ENCODE measurements at places on chromosomes 5 and 9.

DNA sequence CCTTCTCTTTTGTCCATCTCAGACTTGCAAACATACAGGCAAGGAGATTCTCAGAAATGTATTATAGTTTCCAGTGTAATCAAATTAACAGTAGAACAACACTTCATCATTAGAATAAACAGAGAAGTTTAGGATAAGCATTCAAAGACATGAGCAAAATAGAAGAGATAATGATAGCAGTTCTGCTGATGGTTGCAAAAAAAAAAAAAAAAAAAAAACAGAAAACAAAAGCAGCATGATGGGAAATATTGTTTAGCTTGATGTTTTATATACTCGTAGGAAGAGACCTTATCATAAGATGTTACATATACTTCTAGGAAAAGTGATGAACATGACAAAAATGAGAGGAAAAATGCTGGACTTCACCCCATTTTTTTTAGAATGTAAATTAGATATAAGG is 1356.2 kb downstream of the MAT2B start:
- DNase-seq = no peak
- H3K27ac ChIP-seq = no peak overlapping the region
- H3K36me3 ChIP-seq = no peaks in the 10 kb centered on the region

GRCh38 chr9:90869361-90869760 is 67.7 kb downstream of the SYK start:
- H3K27me3 ChIP-seq = no peaks in the 10 kb centered on the region
- no peak for DNase-seq
- H3K27ac ChIP-seq = no peak overlapping the region
- no peaks in the 10 kb centered on the region for H3K4me1 ChIP-seq
- H3K4me3 ChIP-seq = no peak overlapping the region

DNA sequence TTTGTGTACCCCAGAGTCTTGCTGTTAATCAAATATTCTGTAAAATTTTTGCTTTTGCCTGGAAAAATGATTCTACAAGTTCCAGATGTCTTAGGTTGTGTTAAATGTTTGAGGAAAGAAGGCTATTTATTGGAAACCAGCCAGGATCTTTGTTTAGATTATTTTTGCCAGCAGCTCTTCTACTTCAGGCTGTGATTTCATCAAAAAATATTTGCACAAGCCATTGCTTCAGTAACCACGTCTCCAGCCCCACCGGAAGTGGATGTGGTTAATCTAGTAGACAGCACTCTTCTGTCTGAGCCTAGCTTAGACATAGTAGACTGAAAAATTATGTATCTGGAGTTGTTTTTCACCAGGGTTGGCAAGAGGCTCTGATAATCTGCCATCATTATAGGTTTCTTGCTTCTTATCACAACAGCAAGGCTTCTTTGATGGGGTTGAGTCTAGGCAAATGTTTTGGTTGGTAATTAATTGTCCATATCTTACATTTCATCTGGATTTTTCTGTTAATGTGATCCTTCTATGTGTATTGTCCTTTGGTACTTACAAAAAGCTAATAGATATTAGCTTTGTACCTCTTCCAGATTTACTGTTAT is 17.1 kb downstream of the KCTD16 start:
- DNase-seq = peak; percentile 89
- peaks cover 44% of the 10 kb centered on the region for H3K4me1 ChIP-seq
- no peaks in the 10 kb centered on the region for H3K36me3 ChIP-seq
- no peak overlapping the region for H3K4me3 ChIP-seq
- no peak overlapping the region for H3K27ac ChIP-seq
- no peaks in the 10 kb centered on the region for H3K27me3 ChIP-seq

DNA sequence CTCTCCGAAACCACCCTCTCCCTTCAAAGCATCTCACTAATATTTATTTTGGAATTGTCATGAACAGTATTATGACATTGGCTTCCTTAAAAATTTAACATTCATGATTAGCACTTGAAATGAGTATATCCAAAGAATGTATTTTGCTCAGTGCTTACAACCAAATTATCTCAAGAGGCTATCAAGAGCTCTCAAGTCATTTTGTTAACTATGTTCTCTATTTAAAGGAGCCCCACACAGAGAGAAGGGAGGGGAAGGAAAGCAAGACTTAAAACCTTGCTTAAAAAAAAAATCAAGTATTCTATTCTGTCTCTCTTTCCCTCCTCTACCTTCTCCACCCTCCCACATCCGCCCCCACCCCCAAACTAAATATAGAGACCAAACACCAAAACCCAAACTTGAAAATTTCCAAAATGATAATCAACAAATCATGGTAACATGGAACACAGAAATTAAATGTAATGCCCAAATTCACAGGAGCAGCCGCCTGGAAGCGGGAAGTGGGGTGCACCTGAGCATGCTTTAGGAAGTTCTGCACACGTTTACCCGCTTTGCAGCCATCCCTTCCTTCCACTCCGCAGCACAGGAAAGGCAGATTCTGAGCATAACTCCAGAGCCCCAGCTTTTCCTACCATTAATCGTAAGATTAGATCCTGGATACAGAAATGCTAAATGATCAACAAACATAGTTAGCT is 66.9 kb downstream of the EBF1 start:
- no peak overlapping the region for H3K4me3 ChIP-seq
- no peaks in the 10 kb centered on the region for H3K27me3 ChIP-seq
- no peaks in the 10 kb centered on the region for H3K36me3 ChIP-seq
- H3K4me1 ChIP-seq = no peaks in the 10 kb centered on the region
- no peak for DNase-seq

DNA sequence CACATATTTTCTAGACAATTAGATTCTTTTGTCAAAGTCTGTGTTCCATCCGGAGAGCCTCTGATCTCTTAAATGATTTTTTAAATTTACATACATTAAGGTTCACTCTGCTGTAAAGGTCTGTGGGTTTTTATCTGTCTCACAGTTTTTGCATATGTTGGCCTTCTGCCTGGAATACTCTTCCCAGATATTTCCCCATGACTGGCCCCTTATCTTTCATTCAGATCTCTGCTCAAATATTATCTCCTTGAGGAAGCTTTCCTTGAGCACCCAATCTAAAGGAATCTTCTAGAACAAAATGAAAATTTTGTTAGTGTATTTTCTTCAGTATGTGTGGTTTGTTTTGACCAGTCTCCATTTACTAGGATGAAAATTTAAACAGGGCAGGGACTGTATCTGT is 26.3 kb downstream of the FAF2 start:
- no peak for DNase-seq
- no peak overlapping the region for H3K4me3 ChIP-seq
- H3K27me3 ChIP-seq = no peaks in the 10 kb centered on the region
- peaks cover 15% of the 10 kb centered on the region for H3K36me3 ChIP-seq

GRCh38 chr9:115665519-115665918 is 488.1 kb upstream of the PAPPA start:
- H3K27ac ChIP-seq = no peak overlapping the region
- no peaks in the 10 kb centered on the region for H3K36me3 ChIP-seq
- no peak overlapping the region for H3K4me3 ChIP-seq
- no peaks in the 10 kb centered on the region for H3K27me3 ChIP-seq

DNA sequence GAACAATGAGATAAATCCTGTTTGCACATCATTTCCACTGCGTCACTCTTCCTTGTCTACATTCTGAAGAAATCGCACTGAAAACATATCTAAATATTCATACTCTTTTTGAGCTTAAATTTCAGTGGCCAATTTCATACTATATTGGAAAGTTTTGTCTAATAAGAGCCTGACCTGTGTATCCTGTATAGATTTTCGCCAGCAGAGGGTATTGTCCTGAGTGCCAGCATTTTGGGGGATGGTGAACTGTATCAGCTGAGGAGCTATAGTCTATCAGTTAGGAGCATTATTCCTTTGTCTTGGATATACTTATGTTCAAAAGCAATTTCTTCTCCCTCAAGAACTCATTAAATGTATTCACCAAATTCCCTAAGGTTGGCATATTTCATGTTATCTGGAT is 102.3 kb downstream of the SEMA6A start:
- H3K27ac ChIP-seq = no peak overlapping the region
- DNase-seq = no peak
- no peaks in the 10 kb centered on the region for H3K36me3 ChIP-seq
- H3K4me3 ChIP-seq = no peak overlapping the region
- no peaks in the 10 kb centered on the region for H3K27me3 ChIP-seq
- no peaks in the 10 kb centered on the region for H3K4me1 ChIP-seq

GRCh38 chr9:126407114-126407870 is 80.7 kb downstream of the MVB12B start:
- no peak for DNase-seq
- H3K27ac ChIP-seq = no peak overlapping the region
- no peaks in the 10 kb centered on the region for H3K27me3 ChIP-seq
- no peaks in the 10 kb centered on the region for H3K36me3 ChIP-seq
- H3K4me1 ChIP-seq = peaks cover 12% of the 10 kb centered on the region

- no peaks in the 10 kb centered on the region for H3K4me1 ChIP-seq
- H3K4me3 ChIP-seq = no peak overlapping the region
- H3K27ac ChIP-seq = no peak overlapping the region
- DNase-seq = no peak
These were observed 1619.6 kb upstream of the WWC1 start for GRCh38 chr5:166671811-166672210.

DNA sequence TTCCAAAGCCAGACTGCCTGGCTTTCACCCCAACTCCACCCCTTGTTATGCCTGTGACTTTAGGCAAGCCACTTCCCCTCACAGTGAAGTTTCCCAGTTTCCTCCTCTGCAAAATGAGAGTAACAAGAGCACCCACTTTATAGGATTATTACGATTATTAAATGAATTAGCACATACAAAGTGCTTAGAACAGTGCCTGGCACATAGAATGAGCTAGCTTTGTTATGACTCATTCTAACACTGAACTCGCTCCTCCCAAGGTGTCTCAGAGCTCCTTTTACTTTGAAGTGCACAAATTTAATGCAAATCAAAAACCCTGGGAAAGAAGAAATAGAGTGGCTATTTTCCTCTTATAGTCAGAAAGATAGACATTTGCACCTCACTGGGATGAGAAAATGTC is 34.3 kb downstream of the DNAH5 start:
- no peak overlapping the region for H3K27ac ChIP-seq
- DNase-seq = no peak
- no peaks in the 10 kb centered on the region for H3K36me3 ChIP-seq
- no peak overlapping the region for H3K4me3 ChIP-seq
- no peaks in the 10 kb centered on the region for H3K27me3 ChIP-seq

DNA sequence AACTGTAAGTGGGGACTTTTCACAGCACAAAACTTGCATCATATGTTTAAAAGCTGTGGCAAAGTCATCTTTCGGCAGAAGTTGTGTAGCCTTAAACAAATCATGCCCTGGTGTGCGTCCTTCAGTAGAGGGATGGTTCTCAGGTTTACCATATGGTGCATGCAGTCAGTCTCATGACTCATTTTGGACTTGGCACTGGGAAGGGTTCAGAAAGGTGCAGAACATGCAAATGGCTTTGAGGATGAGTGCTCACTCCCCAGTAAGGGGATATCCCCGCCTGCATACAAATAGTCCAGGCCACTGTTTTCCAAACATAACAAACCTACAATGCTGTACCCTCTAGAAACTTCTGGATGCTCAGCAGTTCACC is 260.3 kb downstream of the NDUFS4 start:
- no peak overlapping the region for H3K4me3 ChIP-seq
- no peaks in the 10 kb centered on the region for H3K27me3 ChIP-seq
- no peak for DNase-seq
- H3K27ac ChIP-seq = no peak overlapping the region

DNA sequence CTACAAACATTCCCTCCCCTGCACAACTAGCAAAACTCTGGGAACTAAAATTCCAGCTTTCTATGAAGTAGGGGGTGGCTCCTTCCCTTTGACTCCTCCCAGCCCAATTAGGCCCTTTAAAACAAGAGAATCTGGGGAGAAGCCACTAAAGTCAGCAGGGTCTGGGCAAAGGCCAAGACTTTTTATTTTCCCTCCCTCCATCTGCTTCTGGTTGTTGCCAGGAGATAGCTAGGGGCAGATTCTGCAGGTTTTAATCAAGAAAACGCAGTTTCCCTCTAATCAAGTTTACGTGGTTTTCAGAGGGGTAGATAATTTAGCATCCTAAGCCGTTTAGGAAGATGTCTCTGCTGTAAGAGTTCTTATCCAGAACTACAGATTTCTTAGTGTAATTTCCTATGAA is 114.5 kb upstream of the CDH6 start:
- H3K4me3 ChIP-seq = no peak overlapping the region
- no peaks in the 10 kb centered on the region for H3K4me1 ChIP-seq
- H3K36me3 ChIP-seq = no peaks in the 10 kb centered on the region

- no peaks in the 10 kb centered on the region for H3K27me3 ChIP-seq
- peaks cover 16% of the 10 kb centered on the region for H3K4me1 ChIP-seq
- H3K36me3 ChIP-seq = no peaks in the 10 kb centered on the region
- H3K4me3 ChIP-seq = peak overlapping the region; percentile 32
- peak; percentile 79 for DNase-seq
These were observed 14.5 kb downstream of the GSN start for GRCh38 chr9:121282277-121283079.

DNA sequence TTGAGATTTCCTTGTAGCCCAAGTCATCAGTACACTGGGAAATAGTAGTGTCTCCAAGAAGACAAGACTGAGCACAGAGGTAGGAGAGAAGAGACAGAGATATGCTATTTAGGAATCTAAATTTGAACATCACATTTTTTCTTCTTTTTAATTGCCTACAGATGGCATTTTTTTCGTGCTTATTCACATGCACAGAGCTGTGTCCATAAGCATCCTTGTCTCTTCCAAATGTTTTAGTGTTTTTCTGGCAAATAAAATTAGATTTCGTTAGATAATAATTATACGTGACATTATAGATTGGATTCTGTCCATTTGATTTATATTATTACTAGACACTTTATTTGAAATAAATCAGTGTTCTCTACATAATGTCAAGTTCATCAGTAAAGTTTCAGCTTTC is 80.9 kb downstream of the PRR16 start:
- H3K36me3 ChIP-seq = no peaks in the 10 kb centered on the region
- no peak overlapping the region for H3K4me3 ChIP-seq
- DNase-seq = no peak
- no peak overlapping the region for H3K27ac ChIP-seq
- no peaks in the 10 kb centered on the region for H3K27me3 ChIP-seq

- H3K4me3 ChIP-seq = peak overlapping the region; percentile 11
- peak; percentile 40 for DNase-seq
- H3K36me3 ChIP-seq = no peaks in the 10 kb centered on the region
- no peak overlapping the region for H3K27ac ChIP-seq
- H3K4me1 ChIP-seq = peaks cover 14% of the 10 kb centered on the region
These were observed 36.9 kb upstream of the TTC1 start for GRCh38 chr5:159971931-159972461.

GRCh38 chr5:177447611-177448243 is 1.1 kb downstream of the PRR7 start:
- H3K4me1 ChIP-seq = no peaks in the 10 kb centered on the region
- no peaks in the 10 kb centered on the region for H3K36me3 ChIP-seq
- H3K27me3 ChIP-seq = no peaks in the 10 kb centered on the region
- no peak overlapping the region for H3K27ac ChIP-seq
- peak; percentile 50 for DNase-seq
